ENCODE measurements at places on chromosomes 3 and 15. TPM values are rescaled to one million over a fixed set of nuclear protein-coding genes. Genes with fewer than 3 reads are reported as not detected.
A peak's percentile ranks its signal among the peaks of the same experiment; 100 is the strongest.

Gene CHDH
- total RNA-seq: 3.9 TPM

Gene PRTG
- 0.59 TPM for total RNA-seq

GRCh38 chr15:78811124-78811824 is at the start of gene ADAMTS7:
Gene ADAMTS7 (minus strand): TSS chr15:78811464. CDS start chr15:78811220, 244 bp downstream.
- DNase-seq: peak; percentile 25
- peak within 1 kb of the TSS; percentile 63 for H3K27ac ChIP-seq
- H3K4me3 ChIP-seq: peak within 1 kb of the TSS; percentile 71
- no peaks in the 10 kb centered on the region for H3K27me3 ChIP-seq

DNA sequence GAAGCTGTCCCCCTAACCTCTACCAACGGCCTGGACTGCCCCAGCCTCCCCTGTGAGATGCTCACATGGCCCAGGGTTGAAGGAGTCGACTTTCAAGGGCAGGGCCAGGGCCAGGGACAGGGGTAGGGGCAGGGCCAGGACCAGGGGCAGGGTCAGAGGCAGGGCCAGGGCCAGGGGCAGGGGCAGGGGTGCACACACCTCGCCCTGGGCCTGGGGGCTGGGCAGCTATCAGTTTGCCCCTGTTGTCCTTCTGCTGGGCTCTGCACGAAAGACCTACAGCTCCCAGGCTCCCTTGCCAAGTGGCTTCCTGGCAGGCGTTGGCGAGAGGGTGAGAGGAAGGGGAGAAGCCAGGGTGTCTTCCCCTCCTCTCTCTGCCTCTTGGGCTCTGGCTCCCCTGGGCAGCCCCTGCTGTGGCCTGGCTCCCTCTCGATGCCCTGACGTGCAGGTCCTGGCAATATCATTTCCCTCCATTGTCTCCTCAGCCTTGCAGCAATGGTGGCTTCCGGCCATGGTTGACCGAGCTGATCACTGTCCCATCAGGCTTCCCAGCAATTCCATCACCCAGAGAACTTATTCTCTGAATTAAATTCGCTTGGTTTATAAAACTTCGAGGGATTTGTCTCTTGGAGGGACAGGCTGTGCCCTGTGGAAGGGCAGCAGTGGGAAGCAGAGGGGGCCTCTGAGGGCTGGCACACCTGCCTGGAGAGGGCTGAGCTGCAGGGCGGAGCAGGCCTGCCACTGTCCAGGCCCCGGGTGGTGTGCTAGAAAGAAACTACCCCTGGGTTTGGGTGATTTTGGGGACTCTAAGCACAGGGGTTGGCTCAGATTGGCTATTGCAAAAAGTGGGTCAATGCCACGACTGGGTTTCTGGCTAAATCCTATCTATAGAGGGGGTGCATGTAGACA is 13.9 kb downstream of the PRR23E start:
- H3K27me3 ChIP-seq: peaks cover 3% of the 10 kb centered on the region
- H3K27ac ChIP-seq: no peak overlapping the region
- no peaks in the 10 kb centered on the region for H3K4me1 ChIP-seq
- DNase-seq: no peak
- no peaks in the 10 kb centered on the region for H3K36me3 ChIP-seq

Gene FBXW12
- total RNA-seq: not detected

GRCh38 chr3:159486580-159486979 is 502.1 kb upstream of the IL12A start:
- no peaks in the 10 kb centered on the region for H3K27me3 ChIP-seq
- H3K4me3 ChIP-seq: no peak overlapping the region
- H3K27ac ChIP-seq: no peak overlapping the region
- H3K36me3 ChIP-seq: no peaks in the 10 kb centered on the region

DNA sequence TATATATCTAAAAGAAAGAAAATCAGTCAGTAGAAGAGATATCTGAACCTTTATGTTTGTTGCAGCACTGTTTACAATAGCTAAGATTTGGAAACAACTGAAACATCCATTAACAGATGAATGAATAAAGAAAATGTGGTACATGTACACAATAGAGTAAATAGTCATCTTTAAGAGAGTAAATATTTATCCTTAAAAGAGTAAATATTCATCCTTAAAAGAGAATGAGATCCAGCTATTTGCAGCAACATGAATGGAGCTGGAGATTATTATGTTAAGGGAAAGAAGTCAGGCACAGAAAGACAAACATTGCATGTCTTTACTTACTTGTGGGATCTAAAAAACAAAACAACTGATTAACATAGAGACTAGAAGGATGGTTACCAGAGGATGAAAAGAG is 197.0 kb upstream of the CBLB start:
- H3K27me3 ChIP-seq: no peaks in the 10 kb centered on the region
- no peak for DNase-seq
- H3K36me3 ChIP-seq: no peaks in the 10 kb centered on the region
- no peak overlapping the region for H3K27ac ChIP-seq

Gene MASP1
- total RNA-seq: 0.76 TPM

DNA sequence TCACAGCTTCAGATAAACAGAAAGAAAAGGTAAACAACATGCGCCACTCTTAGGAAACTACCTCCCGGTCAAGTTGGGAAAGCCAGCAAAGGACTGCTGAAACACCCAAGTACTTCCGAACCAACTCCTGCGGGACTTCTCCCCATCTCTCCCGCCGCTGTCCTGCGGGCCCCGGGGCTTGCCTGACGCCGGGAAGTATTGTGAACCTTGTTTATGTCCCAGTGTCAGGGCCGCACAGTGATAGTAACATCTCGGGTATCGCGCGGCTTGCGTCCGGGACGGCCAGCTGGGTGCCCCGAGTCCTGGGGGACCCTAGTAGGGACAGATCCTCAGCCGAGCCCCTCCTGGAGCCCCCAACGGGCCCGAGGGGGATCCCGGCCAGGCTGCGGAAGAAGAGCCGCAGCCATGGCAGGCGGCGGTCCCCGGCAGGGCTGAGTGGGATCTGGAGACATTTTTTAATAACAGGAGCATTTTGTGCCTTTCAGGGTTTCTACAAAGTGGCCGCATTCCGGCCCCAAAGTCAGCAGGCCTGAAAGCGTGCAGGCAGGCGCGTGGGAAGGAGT is 756 bp downstream of the CLPX start:
- no peaks in the 10 kb centered on the region for H3K36me3 ChIP-seq
- peaks cover 19% of the 10 kb centered on the region for H3K4me1 ChIP-seq
- H3K27me3 ChIP-seq: no peaks in the 10 kb centered on the region
- peak overlapping the region; percentile 98 for H3K27ac ChIP-seq

- H3K4me1 ChIP-seq: no peaks in the 10 kb centered on the region
- H3K4me3 ChIP-seq: no peak overlapping the region
- DNase-seq: peak; percentile 25
Measured at GRCh38 chr15:85485956-85486567, 105.7 kb downstream of the AKAP13 start.

DNA sequence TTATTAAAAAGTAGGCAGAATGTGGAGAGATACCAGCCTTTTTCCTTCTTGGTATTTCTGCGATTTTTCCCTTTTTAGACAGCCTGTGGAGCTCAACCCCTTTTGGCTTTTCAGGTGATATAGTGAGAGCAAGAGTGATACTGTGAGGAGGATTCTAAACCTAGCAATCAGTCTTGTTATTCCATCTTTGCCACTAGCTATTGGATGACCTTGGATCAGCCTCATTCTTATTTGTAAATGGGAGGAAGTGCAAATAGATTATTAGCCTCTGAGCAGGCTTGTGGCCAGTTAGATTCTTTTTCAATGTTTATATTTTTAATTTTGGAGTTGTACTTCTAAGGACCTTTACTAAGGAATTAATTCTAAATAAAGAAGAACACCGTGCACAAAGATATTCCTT is 34.0 kb downstream of the IQGAP1 start:
- peak overlapping the region; percentile 96 for H3K27ac ChIP-seq
- peaks cover 12% of the 10 kb centered on the region for H3K36me3 ChIP-seq
- H3K4me1 ChIP-seq: peaks cover 78% of the 10 kb centered on the region

DNA sequence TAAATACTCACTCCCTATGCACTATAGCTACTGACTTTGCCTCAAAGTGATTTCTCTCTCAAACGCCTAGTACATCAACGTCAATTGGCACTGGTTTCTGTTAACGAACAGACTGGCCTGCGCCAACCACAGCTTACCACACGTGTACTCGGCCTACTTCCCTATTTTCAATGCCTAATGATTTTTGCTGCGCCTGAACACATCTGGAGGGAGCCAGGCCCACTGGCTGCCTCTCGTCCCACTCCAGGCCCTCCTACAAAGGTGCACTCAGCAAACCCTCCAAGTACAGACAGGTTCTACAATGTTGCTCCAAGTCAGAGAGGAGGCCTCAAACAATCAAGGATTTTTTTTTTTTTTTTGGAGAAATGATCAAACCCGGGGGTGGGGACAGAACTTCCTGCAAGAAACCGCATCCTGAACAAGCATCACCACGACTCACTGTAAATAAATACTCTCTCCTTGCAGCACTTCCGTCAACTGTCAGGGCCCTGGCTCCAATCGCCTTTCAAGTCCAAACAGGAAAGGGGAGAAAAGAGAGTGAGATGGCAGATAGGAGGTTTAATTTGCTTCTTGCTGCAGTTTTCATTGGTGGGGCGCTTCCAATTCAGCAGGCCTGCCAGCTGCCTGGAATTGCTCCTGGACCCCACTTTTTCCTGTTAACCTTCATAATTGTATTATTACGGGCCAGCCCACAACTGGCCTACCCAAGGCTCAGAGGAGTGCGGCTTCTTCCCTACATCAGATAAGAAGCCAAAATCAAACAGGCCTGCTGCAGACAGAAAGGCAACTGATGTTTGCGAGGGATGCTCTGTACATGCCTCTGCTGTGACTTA is 139.3 kb downstream of the FOXP1 start:
- H3K27me3 ChIP-seq: no peaks in the 10 kb centered on the region
- H3K36me3 ChIP-seq: no peaks in the 10 kb centered on the region
- peaks cover 4% of the 10 kb centered on the region for H3K4me1 ChIP-seq
- DNase-seq: peak; percentile 30

DNA sequence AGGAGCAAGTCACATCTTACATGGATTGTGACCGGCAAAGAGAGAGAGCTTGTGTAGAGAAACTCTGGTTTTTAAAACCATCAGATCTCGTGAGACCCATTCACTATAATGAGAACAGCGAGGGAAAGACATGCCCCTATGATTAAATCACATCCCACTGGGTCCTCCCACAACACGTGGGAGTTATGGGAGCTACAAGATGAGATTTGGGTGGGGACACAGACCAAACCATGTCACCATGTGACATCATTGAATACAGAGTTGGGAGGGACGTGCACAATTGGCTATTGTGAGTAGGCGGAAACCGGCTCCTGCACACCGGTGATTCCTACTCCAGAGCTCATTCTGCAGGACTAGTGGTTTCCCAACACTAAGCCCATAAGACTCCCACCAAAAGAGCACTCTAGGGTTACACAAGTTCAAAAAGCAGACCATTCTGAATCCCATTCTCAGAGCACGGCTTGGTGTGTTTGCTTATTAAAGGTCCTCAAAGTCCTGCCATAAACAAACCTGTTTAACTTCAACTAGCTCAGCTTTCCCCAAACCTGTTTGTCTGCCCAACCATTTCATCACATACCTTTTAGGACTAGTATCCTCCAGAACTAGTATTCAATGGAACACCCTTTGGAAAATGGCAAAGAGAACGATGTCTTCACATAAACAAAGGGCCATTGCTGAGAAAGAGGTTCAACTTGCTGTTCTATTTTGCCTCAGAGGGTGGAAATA is 167.6 kb downstream of the TLE3 start:
- no peaks in the 10 kb centered on the region for H3K36me3 ChIP-seq
- H3K27me3 ChIP-seq: no peaks in the 10 kb centered on the region
- no peak overlapping the region for H3K4me3 ChIP-seq
- peaks cover 15% of the 10 kb centered on the region for H3K4me1 ChIP-seq
- H3K27ac ChIP-seq: peak overlapping the region; percentile 74

Gene ZNF860
- total RNA-seq: not detected

Gene GOLGA6L1
- total RNA-seq: not detected

- H3K36me3 ChIP-seq: no peaks in the 10 kb centered on the region
- no peaks in the 10 kb centered on the region for H3K4me1 ChIP-seq
- no peak overlapping the region for H3K4me3 ChIP-seq
Measured at GRCh38 chr15:85168642-85169173, 187.1 kb downstream of the PDE8A start.

DNA sequence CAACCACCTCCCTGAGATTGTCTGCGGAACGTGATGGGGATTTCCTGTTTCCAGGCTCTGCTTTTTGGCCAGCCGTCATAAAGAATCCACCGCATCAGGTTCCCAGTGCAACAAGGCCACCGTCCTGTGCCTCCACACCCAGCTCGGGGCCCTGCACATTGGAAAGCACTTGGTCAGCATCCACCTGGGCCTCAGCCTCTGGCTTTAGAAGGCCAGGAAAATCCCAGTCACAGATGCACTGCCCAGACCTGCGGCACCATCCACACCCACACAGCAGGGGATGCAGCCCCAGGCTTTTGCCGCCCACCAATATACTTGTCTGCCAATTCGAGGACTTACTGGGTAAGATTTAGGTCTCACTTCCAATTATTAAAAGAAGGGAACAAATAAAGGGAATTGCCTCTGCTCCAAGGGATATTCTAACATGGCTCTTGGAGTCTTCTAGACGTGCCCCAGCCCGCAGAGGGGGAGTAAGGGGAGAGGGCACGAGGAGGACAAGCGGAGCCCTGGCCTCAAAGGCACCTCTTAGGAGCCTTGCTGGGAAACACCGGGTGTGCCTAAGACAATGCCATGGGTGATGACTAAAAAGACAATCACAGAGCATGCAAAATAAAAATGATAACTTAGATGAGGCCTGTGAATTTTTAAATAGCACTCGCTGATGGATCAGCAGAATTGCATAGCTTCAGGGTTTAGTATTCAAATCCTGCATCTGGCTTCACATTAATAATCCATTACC is 169.2 kb downstream of the FOXP1 start:
- no peak overlapping the region for H3K27ac ChIP-seq
- no peak for DNase-seq
- H3K27me3 ChIP-seq: no peaks in the 10 kb centered on the region
- H3K4me3 ChIP-seq: no peak overlapping the region

GRCh38 chr3:49900491-49901153 is 3.1 kb downstream of the MST1R start:
- peak; percentile 29 for DNase-seq
- H3K27ac ChIP-seq: peak overlapping the region; percentile 37
- H3K27me3 ChIP-seq: no peaks in the 10 kb centered on the region
- H3K4me1 ChIP-seq: peaks cover 4% of the 10 kb centered on the region
- no peak overlapping the region for H3K4me3 ChIP-seq
- no peaks in the 10 kb centered on the region for H3K36me3 ChIP-seq
